ENCODE measurements at places on chromosomes 2 and 18.
A peak's percentile ranks its signal among the peaks of the same experiment; 100 is the strongest.

- DNase-seq, result no peak
These were observed 12.3 kb downstream of the PMAIP1 start for GRCh38 chr18:59912007-59912550.

- no peak for DNase-seq
These were observed 224.2 kb downstream of the GULP1 start for GRCh38 chr2:188515918-188516317.

DNA sequence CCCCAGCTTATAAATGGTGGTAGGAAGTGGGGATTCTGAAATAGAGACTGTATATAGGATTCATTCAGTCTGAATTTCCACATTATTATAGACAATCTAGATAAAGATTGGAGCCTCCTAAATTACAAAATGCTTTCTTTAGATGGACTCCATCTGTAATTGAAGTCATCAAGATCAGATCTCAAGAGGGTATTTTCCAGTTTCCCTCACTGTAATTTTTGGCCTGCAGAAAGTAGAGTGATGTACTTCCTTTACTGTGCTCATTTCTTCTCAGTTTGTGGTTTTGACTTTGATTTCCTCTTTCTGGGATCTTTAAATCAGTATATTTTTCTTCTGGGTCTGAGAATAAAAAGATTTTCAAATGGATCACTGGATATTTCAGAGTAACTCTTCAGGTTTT is 7.2 kb downstream of the BABAM2 start:
- DNase-seq, result no peak

DNA sequence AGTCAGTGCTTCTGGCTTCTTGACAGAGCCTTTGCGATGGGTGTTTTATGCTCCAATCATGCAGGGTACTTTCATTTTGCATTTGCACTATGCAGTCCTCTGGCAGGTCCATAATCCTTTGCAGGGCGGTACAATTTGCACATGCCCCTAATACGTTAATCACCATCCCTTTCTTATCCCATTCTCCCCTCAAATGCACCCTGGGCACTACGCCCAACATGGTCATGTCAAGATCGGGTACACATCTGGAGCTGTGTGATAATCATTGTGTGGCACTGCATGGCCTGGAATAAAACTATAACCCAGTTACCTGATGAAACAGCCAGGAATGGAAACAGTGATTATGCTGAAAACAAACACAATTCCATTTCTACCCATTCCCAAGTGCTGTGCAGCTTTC is 27.7 kb downstream of the LOXHD1 start:
- DNase-seq, result no peak

DNA sequence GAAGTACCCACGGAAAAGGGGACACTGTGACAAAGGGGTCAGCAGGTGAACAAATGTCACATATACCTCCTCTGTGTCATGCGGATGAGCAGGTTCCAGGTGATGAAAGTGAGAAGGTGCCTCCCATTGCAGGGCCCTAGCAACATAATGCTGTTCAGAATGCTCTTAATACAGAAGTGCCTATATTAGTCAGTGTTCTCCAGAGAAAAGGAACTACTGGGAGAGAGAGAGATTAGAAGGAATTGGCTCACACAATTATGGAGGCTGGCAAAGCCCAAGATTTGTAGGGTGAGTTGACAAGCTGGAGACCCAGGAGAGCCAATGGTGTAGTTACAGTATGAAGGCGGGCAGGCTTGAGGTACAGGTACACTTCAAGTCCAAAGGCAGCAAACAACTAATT is 98.1 kb upstream of the CDC42EP3 start:
- DNase-seq, result no peak

DNA sequence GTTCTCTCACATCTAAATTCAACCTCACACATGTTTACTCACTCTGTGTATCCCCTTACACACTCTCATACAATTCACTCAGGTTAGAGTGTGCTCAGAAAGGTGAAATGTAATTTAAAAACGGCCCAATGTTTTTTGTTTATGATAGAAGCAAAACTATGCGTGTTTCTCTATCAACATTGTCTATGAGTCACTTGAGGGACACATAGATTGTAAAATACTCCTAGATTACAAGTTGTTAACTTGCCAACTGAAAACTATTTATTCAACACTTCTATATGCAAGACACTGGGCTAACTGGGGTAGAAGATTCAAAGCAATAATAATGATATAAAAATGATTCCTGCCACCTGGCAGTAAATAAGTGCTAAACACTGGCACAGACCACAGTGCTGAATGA is 24.6 kb downstream of the CCDC195 start:
- DNase-seq, result no peak

DNA sequence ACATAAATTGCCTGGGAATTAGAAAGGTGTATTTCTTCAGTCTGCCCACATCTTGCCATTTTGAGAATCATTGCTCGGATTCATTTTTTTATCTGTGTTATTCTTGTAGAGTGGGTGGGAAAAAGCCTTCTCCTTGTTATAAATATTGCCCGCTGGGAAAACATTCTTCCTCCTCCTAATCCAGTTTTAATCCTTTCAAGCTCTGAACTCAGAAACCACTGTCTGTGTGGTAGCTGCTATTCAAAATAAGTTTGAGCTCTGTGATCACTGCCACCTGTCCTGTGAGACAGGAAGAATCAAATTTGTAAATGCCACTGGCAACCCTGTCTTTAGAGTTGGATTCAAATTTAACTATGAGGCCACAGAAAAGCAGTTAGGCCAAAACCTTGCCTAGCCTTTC is 1875.2 kb upstream of the PIK3C3 start:
- no peak for DNase-seq

- DNase-seq, result no peak
These were observed 246.1 kb downstream of the NDUFA10 start for GRCh38 chr2:239778861-239779558.

DNA sequence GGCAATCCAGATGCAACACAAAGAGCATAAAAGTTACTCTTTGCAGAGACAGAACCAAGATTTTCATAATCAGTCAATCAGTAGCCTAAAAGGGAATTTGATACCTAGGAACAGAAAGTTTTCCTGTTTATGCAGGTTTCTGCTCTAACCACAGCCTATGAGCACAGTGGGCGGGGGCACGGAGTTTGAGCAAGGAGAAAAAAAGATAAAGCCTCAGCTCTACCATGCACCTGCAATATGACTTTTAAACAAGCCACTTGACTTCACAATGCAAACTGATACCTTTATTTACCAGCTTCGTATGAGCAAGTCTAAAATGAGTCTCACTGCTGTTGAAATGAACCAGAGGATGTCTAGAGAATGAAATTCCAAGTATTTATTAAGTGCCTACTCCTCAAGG is 5.6 kb upstream of the LRATD1 start:
- no peak for DNase-seq

DNA sequence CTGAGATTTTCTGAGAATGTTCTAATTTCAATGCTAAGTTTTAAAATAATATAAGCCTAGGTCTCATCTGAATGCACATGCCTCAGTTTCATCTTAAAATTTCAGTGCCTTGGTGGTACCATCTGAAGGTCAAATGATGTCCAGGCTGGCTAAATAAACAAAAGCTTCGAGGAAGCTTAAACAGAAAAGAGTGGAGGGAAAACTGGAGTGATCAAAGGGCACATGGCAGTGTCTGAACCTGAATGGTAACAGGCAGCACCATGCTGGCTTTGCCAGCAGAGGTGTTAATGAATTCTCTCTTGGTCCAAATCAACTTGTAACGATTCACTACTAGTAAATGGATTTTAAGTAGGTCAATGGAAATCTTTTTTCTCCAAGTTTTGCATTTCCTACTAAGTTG is 158.4 kb upstream of the MEX3C start:
- no peak for DNase-seq

DNA sequence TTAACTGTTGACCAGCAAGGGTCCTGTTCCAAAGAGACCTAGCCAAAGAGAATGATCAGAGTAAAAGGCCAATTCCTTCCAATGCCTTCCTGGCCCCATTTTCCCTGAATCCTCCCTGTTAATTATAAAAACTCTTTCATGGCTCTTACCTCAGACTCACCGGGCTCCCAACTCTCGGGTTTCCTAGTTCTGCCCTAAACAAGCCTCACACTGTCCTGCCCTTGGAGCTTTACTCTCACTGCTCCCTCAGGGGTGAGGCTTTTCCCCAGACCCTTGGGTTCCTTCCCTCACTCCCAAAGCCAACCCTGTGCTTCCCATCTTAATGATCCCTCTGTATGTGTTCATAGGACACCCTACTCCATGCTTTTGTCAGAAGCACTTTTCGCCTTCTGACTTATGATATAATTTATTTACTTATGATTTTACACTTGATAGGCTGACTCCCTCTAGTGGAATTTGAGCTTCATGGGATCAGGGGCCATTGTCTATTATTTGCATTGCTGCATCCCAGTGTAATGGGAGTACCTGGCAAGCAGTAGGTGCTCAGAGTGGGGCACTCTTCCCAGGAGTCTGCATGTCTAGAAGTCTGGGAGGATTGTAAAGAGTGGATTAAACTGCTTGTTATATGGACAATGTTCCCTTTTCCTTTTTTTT is 29.9 kb upstream of the ZNG1B start:
- DNase-seq, result peak; percentile 4

DNA sequence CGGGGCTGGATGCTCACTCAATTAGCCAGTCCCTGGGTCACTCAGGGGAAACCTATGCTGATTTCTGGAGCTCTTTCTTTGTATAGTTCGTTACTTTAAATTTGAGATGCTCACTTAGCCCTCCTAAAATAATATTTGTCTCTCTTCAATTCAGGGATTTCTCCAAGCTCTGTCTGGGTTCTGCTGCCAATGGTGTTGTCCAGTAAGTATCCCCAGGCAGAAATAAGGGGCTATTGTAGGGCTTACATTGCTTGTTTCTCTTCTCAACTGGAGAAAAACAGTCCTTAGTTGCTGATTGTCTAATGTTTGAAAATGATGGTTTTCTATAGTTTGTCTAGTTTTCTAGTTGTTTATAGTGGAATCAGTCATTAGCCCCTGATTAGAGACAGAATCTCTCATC is 5.0 kb downstream of the RAB6C start:
- DNase-seq, result no peak

- DNase-seq, result no peak
These were observed 75.3 kb upstream of the STPG4 start for GRCh38 chr2:47230418-47230817.

GRCh38 chr2:198641161-198641560 is 816.6 kb downstream of the SATB2 start:
- DNase-seq, result peak; percentile 6

DNA sequence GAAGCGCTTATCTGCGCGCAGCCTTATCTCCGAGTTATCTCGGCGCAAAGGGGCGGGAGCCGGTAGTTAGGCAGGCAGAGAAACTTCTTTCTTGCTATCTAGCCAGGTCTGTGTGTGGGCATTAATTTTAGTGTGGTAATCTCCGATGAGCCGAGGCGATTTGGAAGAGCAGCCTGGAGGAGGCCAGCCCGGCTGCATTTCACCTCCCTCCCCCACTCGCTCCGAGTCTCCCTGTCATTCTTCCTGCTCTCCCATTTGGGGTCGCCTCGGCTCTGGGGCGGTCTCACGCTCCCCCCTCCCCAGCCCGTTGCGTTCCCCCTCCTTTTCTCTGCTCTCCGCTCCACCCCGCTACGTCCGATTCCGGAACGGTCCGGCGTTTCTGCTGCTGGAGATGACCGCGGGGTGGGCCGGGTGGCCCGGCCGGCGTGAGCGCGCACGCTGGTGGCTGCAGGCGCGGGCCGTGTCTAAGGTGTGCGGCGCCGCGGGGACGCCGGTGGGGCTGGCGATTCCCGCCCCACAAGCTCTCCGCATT is 566 bp downstream of the GATA6 start:
- no peak for DNase-seq

DNA sequence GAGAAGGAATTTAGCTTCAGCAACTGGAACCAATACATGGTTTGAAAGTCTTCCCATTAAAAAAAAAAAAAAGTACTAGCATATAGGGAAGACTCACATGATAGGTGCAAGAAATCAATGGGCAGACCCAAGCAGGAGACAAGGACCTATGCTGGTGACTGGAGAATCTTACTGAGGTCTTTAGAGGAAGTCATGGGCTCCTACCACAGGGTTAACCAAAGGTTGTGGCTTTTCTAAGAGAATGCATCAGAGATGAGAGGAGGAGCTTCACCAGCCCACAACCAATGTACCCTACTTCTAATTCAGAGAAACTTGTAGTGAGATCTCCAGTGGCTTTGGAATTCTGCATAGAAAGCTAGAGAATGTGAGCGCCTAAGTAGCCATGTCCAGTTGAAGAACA is 207.4 kb downstream of the NCKAP5 start:
- no peak for DNase-seq

DNA sequence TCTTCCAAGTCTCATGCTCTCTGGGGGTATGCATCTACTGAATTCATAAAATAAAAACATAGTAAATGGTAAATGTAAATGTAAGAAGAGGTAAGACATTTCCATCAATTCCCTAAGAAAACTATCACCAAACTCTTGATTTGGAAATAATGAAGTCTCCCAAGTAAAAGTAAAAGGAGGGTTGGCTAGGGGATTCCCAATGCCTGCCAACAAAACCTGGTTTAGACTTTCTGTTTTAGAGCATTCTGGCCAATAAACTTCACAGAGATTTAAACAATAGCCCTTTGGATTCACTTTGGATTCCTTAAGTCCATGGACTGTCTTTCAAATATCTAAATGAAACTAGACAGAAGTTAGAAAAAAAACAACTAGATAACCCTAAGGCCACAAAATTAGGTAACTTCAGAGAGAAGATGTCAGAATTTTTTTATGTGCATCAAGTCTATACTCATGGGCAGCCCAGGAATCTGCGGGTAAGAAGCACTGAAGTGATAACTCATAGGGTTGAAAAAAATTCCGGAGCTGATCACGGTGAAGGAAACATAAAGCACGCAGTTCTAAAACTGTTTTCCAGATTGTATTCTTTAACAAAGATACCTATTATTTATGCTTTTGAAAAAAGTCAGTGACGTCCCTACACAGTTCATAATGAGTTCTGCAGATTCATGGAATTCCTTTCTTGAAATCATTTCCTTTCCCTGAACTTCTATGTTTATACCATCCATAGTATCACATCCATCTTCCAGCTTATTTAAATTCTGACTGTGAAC is 263.6 kb downstream of the AFF3 start:
- DNase-seq, result no peak

DNA sequence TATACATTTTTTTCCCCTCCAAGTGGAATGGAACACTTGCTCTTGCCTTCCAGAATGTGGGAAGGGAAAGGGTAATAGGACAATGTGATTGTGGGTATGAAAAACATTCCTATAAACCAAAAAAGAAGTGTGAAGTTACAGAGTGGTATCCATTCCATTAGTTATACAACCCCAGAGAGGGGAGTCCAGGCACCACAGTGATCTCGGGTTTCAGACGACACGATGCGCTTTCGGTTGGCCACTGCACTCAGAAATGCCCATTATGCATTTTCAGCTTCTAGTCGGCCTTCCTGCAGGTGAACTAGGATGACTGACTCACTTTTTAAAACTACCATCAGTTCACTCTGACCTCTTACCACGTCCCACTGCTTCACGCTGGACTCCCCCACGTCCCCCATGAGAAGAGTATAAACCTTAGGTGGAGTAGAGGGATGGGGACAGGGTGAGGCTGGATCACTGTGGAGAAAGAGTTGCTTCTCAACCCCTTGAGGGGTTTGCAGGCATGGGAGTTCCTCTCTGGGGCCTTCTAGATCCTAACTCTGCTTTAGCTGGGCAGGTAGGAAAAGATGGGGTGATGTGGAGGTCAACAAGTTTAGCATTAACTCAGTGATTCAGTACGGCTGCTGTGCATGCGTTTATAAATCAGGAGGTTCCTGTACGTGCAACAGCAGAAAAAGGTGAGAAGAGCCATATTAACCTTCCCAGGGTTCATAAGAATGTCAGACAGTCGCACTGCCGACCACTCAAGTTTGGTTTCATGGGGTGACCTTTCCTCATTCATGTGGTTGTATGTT is 50.5 kb downstream of the ZNF532 start:
- DNase-seq, result no peak

Data from foreskin fibroblast (primary cell).